ENCODE measurements at places on chromosomes 7 and 10.
A peak's percentile ranks its signal among the peaks of the same experiment; 100 is the strongest.

DNA sequence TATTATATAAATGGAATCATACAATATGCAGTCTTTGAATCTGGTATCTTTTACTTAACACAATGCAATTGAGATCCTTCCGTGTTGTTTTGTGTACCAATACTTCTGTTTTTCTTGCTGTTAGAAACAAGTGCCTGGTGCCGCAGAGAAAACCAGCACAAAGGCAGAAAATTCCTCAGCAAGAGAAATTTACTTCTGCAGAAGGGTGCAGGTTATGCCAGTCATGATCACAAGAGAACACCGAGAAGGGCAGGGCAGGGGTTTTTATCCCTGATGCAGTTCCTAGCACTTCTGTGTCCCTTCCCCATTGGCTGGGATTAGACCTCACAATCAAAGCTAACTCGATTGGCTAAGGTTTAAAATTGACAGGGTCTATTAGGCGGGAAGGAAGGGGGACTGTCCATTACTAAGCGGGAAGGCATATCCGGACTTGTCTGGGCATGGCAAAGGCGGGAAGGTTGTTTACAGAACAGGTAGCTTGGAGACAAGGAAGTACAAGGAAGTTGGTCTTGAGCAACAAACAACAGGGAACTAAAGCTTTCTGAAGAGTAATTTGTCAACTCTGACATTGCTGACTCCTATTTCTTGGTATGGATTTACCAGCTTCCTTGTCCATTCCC is 2.4 kb upstream of the ZNF33B start:
- DNase-seq, result no peak

GRCh38 chr7:29622335-29623265 is 59.0 kb downstream of the PRR15 start:
- DNase-seq, result no peak

DNA sequence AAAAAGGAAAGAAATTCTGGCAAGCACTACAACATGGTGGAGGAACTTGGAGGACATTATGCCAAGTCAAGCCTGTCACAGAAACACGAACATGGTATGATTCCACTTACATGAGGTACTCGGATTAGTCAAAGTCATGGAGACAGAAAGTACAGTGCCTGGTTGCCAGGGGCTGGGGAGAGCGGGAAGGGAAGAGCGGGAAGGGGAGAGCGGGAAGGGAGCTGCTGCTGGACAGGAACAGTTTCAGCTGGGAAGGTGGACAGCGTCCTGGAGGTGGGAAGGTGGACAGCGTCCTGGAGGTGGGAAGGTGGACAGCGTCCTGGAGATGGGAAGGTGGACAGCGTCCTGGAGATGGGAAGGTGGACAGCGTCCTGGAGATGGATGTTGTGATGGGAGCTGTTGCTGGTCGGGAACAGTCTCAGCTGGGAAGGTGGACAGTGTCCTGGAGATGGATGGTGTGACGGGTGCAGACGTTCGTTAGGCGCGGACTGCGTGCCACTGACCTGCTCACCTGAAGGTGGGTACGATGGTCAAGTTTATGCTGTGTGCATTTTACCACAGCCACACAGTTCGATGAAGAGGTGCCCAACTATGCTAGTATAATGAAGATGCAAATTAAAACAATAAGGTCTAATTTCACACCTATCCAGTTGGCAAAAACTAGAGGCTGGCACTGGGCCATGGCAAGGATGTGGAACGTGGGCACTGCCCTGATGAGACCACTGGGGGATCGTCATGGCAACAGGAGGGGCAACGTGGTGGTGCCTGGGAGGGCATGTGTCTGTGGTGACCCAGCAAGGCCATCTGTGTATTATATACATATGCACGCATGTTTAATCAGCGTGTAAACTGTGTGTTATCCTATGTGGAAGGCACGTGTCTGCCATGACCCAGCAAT is 103.8 kb downstream of the NKX6-2 start:
- no peak for DNase-seq

DNA sequence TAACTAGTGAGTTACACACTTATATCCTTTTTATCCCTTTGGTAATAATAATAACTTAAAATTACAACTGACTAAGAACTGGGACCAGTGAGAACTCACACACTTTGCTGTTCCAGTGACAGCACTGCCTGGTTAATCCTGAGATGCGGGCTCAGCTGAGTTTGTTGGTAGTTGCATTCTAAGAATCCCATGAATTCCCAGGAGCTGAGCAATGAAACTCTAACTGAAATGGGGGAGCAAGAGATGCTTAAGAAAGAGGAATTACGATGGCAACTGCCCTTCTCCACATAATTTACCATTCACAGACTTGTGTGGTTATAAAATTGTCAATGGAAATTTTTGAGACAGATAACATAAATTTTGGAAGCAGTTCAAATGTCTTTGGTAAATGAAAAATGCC is 659.4 kb downstream of the MAGI2 start:
- no peak for DNase-seq

GRCh38 chr10:109882251-109883057 is 40.9 kb downstream of the XPNPEP1 start:
- DNase-seq, result no peak

- DNase-seq, result peak; percentile 56
Observed at GRCh38 chr7:22110227-22110839, 164.6 kb upstream of the CDCA7L start.

DNA sequence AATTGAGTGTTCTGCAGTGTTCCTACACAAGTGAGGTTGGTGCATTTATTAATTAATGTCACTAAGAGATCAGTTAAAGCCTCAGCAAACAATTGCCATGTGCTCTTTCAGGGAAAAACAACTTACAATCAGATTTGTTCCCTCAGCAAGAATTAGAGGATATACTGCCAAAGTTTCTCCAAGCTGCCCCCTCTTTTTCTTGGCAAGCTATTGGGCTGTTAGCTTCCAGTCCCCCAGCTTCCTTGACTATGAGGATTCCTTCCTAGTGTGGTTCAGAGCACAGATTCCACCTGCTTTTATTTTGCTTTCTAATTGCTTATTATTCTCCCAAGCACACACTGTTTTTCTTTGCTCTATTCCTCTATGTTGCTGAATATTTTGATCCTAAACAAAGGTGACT is 112.7 kb downstream of the RBM20 start:
- no peak for DNase-seq

DNA sequence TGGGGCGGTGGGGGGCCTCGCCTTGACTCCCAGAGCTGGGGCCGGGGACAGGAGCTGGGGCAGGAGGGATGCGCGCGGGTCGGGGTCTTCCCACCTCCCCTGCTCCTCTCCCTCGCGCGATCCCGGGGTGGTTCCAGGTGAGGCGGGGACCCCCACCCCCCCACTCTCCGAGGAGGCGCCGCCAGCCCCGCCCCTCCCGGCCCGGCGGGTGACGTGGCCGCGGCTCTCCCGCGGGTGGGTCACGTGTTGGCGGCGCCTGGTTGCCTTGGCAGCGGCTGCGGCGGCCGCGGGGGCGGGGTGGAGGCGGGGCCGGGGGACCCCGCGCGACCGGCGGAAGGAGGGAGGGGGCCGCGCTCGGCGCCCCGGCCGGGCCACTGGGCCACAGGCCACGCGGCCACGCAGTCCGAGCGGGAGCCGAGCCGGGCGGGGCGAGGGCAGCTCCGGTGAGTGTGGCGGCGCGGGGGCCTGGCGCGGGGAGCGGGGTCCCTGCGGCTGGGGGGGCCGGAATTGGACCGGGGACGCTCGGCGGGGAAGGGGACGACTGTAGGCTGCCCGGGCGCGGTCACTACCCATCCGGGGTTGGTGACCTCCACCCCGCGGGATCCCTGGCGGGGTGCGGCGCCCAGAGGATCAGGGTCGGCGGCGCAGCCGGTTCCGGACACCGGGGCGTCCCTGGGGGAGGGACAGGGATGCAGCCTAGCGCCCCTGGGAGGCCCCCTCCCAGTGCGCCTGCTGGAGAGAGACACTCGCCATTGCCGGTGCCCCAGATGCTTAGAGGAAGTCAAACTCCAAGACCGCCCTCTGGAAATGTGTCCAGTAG is at the start of gene ORAI2:
TSS of gene ORAI2 (plus strand) at position 357 of the 820 bp plus-strand sequence. CDS start 5,382 bp downstream, outside the sequence.
- DNase-seq, result peak; percentile 91

DNA sequence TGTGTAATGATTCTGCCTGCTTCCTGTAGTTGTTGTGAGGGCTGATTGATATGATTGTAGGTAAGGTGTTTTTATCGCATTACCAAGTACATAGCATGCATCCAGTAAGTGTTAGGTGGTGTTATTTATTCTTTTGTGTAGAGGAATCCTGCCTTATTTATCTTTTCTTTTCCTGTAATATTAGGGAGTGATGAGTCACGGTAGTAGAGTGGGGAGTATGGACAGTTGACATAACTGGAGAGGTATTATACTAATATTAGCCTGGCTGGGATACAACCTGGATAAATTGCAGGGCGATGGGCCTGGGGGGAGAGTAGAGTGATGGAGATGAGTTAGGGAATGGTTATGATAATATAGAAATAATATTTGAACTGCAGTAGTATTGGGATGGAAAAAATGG is 9.8 kb downstream of the SDK1 start:
- no peak for DNase-seq

DNA sequence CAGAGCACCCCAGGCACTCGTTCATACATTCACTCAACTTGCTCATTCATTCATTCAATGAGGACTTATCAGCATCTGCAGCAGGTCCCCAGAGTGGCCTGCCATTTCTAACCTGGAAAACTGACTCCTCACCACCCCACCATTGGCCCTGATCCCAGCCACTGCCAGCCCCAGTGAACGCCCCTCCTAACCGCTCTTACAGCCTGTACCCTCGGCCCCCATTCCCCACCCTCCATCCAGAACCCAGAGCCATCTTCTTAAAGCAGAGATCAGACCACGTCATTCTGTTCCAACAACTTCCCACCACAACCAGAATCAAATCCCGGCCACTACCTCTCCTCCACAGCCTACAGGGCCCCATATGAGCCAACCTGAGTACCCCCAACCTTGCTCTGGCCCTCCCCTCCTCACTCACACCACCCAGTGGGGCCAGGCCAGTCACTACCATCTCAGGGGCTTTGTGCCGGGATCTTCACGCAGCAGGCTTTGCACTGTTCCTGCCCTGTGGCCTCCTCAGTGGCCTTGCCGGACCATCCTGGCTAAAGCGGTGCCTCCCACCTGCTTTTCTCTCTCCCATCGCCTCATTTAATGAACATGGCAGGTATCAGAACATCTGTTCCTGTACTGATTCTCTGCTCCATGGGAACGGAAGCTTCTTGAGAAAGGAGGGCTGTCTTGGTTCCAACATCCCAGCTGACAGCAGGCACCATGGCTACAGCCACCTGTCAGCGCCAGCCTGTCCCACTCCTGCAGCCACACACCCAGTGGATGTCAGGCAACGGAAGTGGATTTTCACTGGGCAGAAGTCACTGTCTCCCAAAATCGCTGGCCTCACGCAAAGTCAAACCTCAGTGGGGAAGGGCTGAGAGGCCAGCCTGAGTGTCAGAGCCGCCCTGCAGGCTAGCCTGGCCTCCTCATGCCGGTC is 45.4 kb downstream of the FAM53B start:
- DNase-seq, result no peak

- no peak for DNase-seq
Observed at GRCh38 chr10:29598851-29599311, 35.9 kb downstream of the SVIL start.

DNA sequence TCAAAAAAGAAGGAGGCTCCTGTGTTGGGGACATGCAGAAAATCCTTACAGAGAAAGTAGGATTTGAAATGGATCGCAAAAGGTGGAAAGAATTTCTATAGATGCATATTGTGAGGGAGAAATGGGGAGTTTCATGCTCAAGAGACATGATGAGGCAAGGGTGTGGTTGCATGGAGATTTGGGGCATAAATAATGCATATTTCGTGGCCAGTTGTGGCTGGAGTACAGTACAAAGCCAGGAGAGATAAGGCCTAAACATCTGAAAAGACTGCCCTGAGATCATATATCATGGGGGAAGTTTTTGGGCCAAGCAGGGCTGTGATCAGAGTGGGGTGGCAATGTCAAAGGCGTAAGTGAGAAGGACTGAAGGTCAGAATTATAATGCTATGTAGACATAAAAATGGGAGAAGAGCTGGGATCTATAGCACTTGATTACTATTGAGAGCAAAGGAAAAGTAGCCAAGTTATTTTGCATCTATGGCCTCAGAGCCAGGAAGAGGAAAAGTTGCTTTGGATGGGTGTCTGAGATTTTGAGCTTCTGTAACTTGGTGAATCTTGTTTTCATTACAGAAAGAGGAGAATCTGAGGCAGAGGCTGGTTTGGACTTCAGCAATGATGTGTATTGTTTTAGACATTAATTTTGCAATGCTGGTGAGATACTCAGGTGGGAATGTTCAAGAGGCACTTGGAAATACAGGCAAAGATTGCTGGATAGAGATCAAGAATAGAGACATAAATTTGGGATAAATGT is 166.6 kb downstream of the INHBA start:
- no peak for DNase-seq

DNA sequence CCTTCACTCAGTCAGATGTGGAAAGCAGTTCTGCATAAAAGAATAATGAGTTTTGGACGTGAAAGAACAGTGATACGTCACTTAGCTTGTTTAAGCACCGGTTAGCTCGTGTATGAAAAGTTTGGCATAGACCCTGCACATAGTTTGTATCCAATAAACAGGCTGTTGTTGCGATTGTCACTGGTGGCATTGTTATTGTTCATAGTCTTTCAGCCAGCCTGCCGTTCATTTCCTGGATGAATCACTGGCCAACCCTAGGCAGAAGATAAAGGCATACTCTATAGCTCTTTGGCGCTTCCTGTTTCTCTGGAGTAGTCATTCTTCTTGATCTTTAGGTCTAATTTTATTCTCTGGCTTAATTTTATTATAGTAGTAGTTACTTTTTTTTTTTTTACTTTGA is 57.8 kb upstream of the ANKRD30A start:
- no peak for DNase-seq

- no peak for DNase-seq
Observed at GRCh38 chr10:106043863-106044262, 1120.6 kb downstream of the SORCS1 start.

- no peak for DNase-seq
Observed at GRCh38 chr7:2663121-2663886, 24.7 kb upstream of the AMZ1 start.

- no peak for DNase-seq
Observed at GRCh38 chr7:98396768-98397167, 4.1 kb downstream of the BAIAP2L1 start.

DNA sequence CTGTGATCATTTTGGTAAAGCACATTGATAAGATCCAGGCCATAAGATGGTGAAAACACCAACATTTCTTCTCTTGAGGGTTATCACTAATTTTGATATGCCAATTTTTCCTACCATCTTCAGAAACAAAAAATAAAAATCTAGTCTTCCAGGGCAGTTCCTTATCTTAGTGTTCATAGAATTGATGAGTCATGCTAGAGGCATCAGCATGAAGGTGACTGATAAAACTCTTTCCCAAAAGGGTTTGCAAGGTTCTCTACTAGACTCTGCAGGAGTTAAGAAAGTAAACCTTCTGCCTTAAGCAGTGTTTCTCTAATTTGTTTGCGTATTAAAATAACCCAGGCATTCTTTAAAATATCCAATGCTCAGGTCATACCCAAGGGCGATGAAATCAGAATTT is 483.1 kb upstream of the CNTNAP2 start:
- DNase-seq, result no peak

DNA sequence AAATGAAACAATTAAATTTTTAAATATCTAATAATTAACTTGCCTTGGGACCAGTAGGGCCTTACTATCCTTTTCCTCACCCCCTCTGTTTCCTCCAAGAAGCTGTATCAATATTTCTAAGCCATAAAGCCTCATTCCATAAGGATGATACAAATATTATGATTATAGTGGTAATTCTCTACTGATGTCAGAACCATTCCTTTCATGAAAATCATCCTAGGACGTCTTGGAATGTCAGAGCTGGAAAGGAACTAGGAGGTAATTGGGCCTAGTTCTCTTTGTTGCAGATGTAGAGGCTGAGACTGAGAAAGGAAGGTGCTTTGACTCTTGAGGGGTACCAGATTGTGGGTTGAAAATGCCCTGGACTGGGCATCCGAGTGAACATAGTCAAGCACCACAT is 766.7 kb upstream of the GHITM start:
- no peak for DNase-seq

- DNase-seq, result no peak
Observed at GRCh38 chr7:33673029-33673700, 232.2 kb upstream of the BMPER start.
